ENCODE measurements at places on chromosomes 7 and 10.

- no peak for DNase-seq
Measured at GRCh38 chr7:50267525-50268041, 36.9 kb upstream of the IKZF1 start.

DNA sequence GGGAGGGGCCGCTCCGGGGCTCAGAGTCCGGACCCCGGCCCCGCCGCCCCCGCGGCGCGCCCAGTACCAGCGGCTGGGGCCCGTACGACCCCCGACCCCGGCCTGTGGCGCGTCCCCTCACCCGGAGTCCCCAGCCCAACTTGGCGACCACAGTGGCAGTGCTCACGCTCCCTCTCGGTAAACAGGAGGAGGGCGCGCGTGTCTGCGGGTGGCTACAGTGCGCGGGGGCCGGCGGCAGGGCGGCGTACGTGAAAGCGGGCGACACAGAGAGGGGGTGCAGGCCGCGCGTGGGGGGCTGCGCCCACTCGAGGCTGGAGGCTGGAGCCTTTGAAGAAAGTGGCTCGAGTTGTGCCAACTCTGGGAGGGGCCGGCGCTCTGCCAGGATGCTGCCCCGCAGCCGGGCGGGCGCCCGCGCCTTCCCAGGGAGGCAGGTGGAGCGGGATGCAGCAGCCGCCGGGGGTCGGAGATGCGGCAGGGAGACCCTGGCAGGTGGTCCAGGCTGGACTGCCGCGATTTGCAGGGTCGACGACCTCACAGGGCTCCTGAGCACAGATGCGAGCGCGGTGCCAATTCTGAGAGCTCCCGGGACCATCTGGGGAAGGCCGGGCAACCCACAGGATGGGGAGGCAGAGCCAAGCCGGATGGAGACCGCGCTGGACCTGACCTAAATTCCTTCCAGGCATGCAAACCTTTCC is 655 bp downstream of the PTPRE start:
- DNase-seq = peak; percentile 82

- DNase-seq = no peak
Measured at GRCh38 chr7:129840757-129841156, 112.0 kb downstream of the UBE2H start.

- DNase-seq = no peak
Measured at GRCh38 chr7:131493081-131493480, 63.3 kb downstream of the PODXL start.

DNA sequence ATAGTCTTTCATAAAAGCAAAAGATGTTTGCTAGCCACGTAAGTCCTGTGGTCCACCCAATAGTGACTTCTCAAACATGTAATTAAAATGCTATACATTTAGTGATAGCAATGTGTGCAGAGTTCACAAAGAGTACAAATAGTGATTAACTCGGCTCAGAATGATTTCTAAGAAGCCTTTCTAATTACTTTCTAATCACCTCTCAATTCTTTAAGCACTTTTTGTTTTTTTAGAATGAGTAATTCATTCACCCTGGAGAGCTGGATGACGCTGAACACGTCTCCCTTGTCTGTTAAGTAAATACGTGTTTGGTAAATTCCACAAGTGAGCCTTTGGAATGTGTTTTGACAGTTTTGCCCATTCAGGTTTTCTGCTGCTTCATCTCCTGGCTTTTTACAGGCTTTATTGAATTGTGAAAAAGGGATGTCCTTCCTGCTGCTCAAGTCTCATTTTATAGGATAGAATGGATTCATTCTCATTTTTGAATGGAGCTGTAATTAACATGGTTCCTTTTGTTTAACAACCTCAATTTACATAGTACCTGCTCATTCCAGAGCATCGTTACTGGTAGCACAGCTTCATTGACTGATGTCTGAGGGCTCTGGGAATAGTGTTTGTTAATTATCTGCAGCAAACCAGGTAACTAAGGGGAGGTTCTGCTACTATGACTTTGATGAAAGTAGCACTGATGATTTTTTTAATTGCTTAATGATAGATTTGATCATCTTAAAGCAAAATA is 212.1 kb downstream of the VTI1A start:
- DNase-seq = no peak

GRCh38 chr7:116356333-116356965 is 143.1 kb upstream of the CAV2 start:
- no peak for DNase-seq

GRCh38 chr7:29360633-29361625 is 166.4 kb downstream of the CHN2 start:
- DNase-seq = peak; percentile 79

DNA sequence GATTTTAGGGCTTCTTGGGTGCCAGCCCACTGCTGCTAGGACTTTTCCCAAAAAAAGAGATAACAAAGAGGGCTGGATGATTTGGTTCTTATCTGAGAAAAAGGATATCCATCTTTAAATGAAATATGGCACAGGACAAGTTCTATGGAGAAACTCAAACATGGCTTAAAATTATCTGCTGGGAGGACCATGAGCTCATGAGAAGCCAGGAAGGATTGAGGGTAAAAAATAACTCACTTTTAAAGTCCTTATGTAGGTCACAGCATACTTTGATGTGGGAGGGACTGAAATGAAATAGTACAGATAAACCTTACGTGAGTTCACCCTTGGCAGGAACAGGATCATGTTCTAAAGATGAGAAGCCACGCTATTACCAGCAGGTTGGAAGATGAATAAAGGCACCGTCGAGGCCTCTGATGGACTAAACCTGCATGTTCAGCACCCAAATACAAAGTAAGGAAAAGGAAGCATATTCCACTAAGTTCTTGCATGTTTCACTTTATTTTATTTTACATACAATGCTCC is 369.2 kb upstream of the KLF6 start:
- DNase-seq = no peak
